ENCODE measurements at places on chromosomes 3 and 15.

- peak; percentile 62 for DNase-seq
Measured at GRCh38 chr15:48250640-48251076, 44.6 kb downstream of the SLC12A1 start.

- DNase-seq = no peak
Measured at GRCh38 chr3:194336601-194337355, 14.3 kb downstream of the CPN2 start.

DNA sequence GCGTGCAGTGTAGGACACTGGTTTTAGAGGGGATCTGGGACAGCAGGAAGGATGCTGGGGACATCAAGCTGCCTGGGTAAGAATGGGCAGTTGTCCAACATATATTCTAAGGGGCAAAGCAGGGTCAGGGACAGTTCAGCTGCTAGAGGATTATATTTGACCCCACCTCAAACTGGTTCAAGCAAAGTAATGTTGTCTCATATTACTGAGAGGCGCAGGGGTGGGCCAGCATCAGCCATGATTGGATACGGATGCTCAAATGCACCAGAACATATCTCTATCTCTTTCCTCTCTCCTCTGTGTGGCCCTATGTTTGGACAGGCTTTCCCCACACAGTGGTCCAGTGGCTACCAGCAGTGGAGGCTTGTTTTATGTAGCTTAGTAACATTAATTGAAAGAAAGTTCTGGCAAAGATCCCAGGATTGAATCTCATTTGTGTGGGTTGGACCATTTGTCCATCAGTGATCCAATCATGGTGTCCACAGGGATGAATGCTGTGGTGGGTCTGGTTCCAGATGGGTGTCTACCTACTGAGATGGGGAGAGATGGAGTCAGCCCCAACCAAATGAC, 49.8 kb upstream of the RGMA start:
- no peak for DNase-seq

GRCh38 chr3:173891272-173892100, 493.9 kb downstream of the NLGN1 start:
- DNase-seq = no peak

DNA sequence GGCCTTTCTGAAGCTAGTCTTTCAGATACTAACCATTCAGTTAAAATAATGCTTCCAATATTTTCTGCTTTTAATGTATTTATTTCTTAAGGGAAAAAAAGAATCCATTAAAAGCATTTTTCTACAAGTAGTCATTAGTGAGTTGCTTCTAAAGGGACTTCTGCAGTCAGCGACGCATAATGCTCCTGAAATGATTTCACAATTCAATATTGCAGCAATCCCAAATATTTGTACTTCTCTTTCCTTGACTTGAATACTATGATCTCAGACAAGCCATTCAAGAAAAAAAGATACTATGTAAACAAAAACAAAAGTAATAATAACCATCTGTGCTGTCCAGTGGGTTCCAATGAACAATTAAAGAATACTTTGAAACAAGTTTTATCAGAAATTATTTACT, 681.0 kb downstream of the DIPK2A start:
- peak; percentile 44 for DNase-seq

DNA sequence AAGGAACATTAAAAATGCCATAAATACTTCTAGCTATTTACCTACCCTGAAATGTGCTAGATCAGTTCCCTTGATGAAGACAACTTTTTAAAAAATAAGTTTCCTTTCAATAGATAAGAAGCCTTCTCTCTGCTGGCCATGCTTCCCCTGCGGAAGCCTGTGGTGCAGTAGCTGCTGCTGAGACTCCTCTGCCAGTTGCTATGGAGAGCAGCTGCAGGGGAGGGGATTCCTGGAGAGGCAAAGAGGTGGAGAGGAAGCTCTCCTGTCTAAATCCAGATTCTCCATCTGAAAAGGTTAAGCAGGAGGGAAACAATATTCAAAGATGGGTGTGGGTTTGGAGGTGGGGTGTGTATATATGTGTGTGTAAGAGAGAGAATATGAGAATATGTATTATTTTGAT, 69.8 kb upstream of the BFSP2 start:
- DNase-seq = no peak

DNA sequence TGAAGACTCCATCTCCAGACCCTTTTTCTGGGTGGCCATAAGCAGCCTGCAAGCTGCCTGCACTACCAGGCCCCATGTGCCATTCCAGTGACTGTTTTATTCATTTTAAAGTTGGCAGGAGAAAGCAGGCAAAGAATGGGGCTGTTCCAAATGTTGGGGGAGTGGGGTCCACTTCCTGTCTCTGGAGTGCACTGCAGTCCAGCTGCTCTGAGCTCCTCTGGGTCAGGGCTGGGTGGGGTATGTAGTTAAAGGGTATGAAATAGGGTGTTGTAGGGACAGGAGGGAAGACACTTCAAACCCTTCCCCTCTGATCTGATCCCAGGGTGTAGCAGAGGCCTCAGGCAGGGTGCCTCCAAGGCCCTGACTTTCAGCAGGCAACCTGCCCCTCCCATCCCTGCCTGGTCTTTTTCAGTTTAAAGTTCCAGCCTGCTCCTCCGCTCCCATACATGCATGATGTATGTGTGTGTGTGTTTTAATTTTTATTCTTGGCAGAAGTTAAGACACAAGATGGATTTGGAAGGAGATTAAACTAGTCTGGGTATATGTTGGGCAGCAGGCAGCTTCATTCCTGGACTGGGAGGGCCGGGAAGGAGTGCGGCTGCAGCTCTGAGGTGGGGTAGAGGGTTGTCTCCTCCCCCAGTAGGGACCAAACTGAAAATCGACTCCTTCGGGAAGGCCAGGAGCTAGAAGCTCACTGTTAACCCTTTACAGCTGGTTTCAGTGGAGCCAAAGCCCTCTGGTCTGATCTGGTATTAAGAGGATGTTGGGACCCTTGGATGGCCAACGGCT, 17.3 kb downstream of the BOC start:
- DNase-seq = no peak

- DNase-seq = no peak
Measured at GRCh38 chr3:101854608-101855304, 5.4 kb downstream of the NFKBIZ start.

GRCh38 chr3:4547799-4548198, 54.7 kb downstream of the ITPR1 start:
- no peak for DNase-seq

- no peak for DNase-seq
Measured at GRCh38 chr15:90266061-90266431, 574 bp downstream of the NGRN start.

GRCh38 chr3:159804726-159805410, 183.8 kb upstream of the IL12A start:
- DNase-seq = peak; percentile 81

GRCh38 chr15:77496715-77497109, 76.0 kb downstream of the HMG20A start:
- DNase-seq = peak; percentile 98

DNA sequence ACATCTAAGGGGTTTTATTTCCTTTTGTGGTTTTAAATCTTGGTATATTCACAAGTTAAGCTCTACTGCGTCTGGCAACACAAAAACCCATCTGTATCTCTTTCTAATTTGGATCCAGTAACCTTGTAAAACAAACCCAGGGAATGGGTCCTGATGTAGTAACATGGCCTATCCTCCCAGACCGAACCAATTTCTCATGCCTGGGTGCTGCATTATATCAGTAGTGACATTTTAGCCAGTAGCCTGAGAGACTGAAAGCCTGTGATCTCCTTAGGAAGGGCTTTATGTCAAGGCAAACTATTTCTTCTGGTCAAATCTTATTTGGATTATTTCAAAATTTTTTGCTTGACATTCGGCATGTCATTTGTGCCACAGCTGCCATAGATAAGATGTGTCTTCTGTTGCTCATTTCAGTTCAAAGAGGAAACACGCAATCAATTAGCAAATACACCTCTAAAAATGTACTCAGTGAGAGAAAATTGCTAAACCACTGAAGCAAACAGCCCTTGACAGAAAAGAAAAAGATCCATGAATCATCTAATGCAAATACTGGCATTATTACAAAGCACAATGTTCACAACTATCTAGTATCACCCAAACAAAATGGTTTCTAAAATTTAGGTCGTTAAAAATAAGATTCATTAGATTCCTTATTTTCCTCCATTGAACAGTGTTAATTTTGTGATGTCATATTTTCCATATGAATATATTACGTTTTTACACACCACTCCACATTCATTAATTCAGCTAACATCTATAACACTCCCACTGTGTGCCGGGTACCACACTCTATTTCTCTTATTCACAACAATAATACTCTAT, 4.0 kb downstream of the NPTN start:
- no peak for DNase-seq

GRCh38 chr3:8451696-8452095, 49.9 kb upstream of the LMCD1 start:
- DNase-seq = peak; percentile 62

- no peak for DNase-seq
Measured at GRCh38 chr3:156677536-156677935, 3.1 kb downstream of the TIPARP start.

GRCh38 chr3:195213639-195214315, 57.2 kb downstream of the XXYLT1 start:
- no peak for DNase-seq

DNA sequence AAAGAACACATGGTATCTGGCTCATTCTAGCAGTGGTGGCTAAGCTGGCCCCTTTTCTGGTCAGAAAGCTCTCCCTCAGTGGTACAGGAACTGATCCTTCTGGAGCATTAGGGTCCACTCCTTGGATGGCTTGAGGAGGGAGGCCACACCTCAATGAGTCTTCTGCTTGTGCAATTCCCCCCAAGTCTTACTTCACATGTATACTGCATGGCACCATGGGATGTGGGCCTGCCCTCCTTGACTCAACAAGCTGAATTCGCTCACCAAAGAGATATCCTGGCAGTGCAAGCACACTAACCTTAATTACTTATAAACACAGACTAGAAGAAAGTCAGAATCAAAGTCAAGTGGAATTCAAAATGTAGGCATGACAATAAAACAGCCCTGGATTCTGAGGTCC, 133.8 kb upstream of the SLC2A2 start:
- DNase-seq = no peak

DNA sequence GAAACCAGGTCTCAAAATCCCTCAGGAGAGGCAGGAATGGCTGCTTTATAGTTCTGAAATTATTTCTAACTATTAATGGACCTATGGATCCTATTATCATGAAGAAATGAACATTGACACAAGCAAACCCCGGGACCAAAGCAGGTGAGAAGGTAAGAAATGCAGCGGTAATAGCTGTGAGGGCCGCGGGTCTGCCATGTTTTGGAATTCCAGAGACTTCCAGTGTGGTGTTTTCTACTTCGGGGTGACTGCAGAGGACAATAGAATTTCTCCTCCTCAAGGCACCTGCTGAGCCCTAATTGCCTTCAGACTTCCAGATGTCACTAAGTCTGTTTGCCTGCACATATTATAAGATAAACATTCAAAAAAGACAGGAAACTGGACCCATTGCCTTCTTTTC, 437.4 kb downstream of the GABRG3 start:
- no peak for DNase-seq

- peak; percentile 67 for DNase-seq
Measured at GRCh38 chr3:148697306-148698189, at the start of gene AGTR1. TSS of gene AGTR1 (plus strand) at chr3:148697903. CDS start at chr3:148741036, 43,133 bp downstream.

GRCh38 chr3:4520033-4520816, 27.1 kb downstream of the ITPR1 start:
- no peak for DNase-seq

GRCh38 chr3:134074001-134074789, 44.5 kb upstream of the SLCO2A1 start:
- no peak for DNase-seq

DNA sequence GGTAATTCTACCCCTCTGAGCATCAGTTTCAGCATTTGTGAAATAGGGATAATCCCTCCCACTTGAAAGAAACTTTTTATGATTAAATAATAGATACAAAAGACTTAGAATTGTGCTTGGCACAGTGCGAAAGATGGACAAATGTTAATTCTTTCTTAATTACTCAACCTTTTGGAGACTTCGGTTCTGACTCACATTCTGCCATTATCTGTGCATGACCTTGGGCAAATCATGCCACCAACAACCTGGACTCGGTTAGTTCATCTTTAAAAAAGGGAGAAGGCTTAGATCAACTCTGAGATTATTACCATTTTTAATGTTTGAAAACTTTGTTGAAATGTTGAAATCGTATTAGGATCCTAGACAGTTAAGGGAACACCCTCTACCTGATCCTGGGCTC, 40.6 kb upstream of the POLR2M start:
- DNase-seq = no peak

DNA sequence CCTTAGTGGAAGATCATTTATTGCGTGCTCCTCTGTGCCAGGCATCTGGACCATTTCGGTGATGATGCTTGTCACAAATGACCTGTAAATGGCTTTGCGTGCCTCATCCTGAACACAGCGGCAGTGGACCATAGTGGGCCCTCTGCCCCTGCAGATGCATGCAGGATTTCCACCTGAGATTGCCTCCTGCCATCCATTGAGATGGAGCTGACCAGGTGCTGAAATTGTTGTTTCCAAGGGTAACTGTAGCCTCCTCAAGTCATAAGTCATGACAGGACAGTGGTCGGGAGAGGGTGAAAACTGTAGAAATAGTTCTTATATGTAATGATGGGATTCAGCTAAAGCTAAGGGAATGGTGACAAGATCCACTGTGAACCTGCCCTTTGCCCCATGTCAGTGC, 35.5 kb downstream of the CLSTN2 start:
- DNase-seq = no peak

DNA sequence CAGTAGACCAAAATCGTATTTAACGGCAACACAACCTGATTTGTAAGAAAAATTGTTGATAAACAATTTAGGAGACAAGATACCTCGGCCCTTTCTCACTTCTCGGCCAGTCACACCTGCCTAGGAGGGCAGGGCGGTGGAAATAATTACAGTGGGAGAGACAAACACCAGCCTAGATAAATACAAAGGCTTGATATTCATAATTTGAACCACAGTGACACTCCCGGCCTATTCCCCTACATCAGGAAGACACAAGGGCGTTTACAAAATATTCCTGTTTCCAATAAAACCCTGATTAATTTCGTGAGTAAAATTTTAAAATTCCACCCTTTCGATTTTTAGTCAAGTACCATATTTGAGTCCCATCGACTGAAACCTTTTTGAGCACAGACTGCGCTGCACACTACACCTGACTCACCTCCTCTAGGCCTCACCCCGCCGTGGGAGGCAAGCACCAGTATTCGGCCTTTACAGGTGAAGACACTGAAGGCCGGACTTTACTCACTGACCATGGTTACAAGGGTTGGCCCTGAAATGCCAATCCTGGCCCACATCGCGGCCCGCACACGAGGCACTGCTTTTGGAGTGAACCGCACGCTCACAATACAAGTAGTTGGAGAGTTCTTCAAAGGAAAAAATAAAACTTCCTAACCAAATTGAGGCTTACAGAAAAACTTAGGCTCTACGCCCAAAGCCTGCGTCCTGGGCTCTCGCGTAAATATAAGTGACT, 794 bp downstream of the ARPP19 start:
- DNase-seq = no peak

- no peak for DNase-seq
Measured at GRCh38 chr3:22245811-22246583, 495.0 kb upstream of the ZNF385D start.

GRCh38 chr3:51141573-51141972, 243.5 kb upstream of the MANF start:
- DNase-seq = no peak
